ENCODE measurements at places on chromosomes 6 and 20.

GRCh38 chr6:136762022-136762975 is 30.0 kb downstream of the MAP3K5 start:
- DNase-seq: no peak

GRCh38 chr6:132634796-132635195 is 10.7 kb upstream of the TAAR2 start:
- no peak for DNase-seq

- DNase-seq: no peak
These were observed 406.7 kb downstream of the LMBRD1 start for GRCh38 chr6:69390125-69390524.

DNA sequence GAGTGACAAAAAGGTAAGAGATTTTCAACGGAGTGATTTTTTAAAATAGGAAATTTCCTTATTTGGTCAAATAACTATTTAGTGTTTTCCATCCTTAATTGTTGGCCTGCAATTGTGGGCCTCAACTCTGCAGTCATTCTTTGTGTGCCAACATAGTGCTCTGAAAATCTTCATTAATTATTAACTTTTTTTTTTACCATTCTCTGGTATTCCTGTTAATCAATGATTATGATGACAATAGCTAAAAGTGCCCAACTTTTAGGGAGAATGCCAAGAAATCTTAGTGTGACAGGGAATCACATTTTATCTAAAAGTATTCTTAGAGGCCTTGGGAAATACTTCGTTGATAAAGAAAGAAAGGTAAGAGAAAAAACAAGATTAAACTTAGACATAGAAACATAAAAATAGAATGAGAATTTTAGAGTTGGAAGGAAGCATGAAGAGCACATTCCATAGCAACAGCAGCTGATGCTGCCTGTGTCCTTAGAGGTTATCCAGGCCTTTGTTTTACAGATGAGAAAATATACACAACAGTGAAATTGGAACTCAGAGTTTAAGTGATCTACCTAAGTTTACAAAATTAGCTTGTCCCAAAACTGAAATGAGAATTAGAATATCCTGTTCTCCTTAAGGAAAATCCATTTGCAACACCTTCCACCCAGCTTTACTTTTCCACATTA is 1.2 kb downstream of the GPRC6A start:
- no peak for DNase-seq

GRCh38 chr6:104326173-104327001 is 533.3 kb downstream of the HACE1 start:
- no peak for DNase-seq

- no peak for DNase-seq
These were observed 134.3 kb downstream of the IBTK start for GRCh38 chr6:82113231-82113630.

GRCh38 chr6:106199331-106199730 is 113.2 kb downstream of the PRDM1 start:
- no peak for DNase-seq
